ENCODE measurements at places on chromosomes 5 and 9.

- peak; percentile 24 for DNase-seq
Observed at GRCh38 chr9:135907006-135907430, 328 bp downstream of the CAMSAP1 start.

DNA sequence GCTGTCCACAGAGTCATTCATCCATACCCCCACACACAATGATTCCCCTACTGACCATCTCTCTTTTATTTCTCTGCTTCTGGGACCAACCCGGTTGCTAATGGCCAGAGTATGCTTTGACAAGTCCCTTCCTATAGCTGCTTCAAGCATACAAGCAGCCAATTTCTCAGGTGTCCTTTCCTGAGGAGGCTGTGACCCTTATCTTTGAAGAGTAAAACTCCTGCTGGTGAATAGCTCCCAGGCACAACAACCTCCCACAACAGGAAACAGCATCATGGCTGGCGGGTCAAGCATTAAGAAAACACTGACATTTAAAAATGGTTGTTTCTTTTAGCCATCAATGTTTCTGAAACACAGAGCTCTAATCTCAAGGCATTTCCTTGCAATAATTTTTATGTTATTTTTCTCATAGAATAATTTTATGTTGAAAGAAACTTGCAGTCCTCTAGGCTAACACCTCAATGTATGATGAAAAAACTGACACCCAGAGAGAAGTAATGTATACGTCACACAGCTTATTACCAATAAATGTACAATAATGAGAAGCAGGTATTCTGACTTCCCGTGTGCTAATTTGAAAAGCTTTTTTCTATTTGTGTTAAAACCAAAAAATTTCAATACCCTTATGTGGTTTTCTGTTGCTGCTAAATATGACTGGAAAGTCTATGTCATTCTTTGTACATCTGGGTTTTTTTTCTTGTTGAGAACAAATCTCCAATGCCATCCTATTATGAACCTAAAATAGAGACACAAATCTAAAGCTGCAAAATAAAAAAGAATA is 7.5 kb upstream of the PAM start:
- DNase-seq = no peak

GRCh38 chr9:34256104-34256503 is 73.0 kb downstream of the KIF24 start:
- DNase-seq = no peak

DNA sequence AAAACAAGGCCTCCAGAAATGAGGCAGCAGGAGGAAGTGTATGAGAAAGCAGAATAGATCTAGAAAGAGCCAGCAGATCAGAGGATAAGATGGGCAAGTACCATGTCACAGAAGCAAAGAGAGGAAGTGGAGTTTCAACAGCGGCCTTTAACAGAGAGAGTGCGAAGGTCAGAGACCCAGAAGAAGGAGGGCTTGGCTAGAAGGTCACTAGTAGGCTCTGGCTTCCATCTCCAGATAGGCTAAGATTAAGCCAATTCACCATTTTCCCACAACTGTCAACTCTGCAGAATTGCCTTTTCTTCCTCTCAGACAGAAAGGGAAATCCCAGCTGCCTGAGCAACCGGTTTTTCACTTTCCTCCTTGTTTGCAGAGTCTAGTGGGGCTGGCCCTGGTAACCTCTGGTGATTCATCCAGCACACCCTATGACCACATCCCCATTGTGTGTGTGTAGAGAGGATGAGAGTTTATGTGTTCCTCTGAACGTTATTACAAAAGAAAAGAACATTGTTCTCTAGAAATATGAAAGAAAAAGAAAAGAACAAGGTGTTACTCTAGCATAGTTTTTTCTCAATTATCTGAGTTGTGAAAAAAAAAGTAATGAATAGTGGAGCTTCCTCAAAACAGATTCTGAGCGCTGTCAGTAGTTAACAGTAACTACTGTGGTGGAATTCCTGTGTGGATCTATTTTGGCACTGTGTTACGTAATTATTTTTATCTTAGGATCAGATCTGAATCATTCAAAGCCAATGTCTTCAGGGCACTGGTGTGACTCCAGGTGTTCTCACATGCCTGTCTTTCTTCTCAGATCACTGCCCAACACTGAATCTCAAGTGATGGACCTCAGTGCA is 220.4 kb downstream of the ARRDC3 start:
- DNase-seq = peak; percentile 81

GRCh38 chr5:73908395-73908794 is 282.4 kb downstream of the ARHGEF28 start:
- no peak for DNase-seq

DNA sequence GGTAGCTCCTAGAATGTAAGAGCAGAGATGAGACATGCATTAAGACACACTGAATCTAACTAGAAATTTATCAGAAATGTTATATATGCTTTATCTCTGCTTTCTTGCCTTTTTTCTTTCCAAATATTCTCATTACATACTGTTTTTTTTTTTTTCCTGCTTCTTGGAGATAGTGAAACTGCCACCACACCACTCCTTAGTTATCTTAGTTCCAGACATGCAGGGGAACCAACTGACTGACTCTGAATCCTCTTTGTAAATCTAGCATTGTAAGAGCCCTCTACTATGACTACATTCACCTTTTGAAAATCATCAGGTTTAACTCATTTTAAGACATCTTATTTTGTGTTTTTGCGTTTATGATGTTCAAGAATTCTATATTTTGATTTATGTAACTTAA is 181.3 kb upstream of the ST8SIA4 start:
- no peak for DNase-seq

DNA sequence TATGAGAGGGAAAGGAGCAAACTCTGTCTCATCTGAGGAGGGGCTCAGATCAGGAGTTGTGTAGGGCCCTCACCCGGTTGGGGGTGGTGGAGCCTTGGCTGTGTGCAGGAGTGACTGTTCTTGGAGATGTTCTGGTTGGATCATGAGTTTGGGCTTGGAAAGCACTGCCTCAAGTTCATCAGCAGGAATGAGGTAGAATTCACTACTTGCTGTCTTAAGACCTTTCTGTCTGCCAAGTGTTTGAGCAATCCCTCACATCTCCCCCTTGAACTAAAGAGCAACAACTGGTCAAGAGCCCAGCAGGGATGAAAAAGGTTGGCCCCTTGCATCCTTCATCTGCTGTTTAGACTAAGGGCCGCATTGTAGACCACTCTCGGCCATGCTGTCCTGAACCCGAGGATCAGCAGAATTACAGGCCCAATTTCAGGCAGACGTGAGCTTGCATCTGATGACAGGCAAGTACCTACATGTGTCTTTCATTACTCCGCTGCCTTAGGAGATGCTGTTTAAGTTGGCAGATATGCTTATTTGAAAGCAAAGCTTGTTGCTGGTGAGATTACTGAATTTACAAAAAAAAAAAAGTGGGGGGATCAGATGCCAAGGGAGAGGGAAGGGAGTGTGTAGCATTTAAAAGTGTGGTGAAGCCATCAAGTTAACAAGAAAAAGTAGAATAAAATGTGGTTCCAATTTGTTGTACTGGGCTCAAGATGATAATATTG is 36.4 kb downstream of the PIK3R1 start:
- no peak for DNase-seq

DNA sequence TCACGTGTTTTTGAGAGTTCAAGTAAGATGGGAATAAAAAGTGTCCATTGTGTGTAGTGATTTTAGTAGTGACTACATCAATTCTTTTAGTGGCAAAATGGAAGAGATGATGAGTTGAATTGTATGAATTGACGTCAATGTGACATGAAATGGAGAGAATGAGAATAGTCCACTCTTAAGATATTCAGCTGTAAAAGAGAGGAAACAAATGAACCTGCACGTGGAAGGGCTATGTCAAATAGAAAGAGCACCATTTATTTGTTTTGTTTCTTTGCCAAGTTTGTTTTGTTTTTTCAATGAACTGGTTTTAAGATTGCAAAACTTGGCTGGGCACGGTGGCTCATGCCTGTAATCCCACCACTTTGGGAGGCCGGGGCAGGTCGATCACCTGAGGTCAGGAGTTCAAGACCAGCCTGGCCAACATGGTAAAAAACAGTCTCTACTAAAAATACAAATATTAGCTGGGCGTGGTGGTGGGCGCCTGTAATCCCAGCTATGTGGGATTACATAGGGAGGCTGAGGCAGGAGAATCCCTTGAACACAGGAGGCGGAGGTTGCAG is 453.8 kb downstream of the TAF11L14 start:
- no peak for DNase-seq

DNA sequence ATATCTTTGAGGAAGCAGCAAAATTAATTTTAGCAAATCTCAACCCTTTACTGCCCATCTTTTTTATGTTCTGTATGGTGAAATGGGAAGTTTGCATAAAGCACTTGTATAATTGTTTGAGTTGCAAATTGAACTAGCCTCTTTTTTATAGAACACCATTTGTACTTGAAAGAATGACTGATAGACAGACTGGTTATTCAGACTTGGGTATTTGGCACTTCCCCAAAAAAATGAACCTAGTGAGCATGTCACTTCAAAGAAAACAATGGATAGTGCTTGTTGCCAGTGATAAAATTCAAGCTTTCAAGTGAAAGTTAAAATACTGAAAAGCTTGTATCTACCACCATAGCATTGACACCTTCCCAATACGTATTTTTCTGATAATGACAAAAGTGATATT is 115.8 kb downstream of the ERCC6L2 start:
- DNase-seq = no peak

- no peak for DNase-seq
Observed at GRCh38 chr5:62741761-62742160, 163.1 kb downstream of the LRRC70 start.

GRCh38 chr5:170262061-170263045 is 29.6 kb downstream of the C5orf58 start:
- DNase-seq = no peak

DNA sequence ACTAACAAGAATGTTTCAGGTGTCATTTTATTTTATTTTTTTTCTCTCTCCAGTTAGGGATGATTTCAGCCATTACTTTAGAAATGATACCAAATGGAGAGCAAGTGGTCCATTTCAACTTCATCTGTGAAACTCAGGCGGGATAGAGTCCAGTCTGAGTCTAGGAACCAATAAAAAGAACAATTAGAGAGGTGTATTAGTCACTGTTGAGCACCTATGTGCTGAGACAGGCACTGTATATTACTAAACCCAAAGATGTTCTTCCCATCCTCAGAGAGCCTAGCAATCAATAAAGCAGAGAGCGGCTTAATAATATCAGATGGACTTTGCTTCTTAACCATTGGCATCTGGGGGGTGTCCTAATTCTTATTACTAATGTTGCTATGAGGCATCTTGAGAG is 410.3 kb upstream of the SLC24A2 start:
- no peak for DNase-seq

DNA sequence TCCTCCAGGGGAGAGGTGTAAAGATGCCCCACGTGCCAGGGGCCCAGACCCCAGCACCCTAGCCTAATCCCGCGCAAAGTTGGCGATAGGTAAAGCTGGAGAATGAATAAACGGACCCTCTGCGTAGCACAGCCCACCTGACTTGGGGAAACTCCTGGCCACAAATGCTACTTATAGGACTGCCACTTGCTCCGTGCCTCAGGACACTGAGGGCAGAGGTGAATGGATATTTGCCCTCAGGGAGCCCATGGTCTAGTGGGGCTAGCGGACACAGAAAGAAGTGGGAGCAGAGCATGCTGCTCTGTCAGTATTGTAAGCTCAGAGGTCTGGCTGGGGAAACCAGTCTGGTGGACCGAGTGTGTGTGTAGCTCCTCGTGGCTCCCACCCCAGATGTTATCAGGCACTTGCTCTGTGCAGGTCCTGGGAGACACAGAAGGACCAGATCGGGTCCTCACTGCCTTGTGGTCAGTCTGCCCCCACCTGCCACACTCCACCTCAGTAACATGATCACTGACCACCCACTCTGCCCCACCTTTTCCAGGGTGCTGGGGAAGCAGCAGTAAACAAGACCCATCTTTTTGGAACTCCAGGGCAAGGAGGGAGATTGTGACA is 841 bp downstream of the GRK6 start:
- DNase-seq = no peak

GRCh38 chr5:21678526-21678925 is 1174.6 kb downstream of the CDH12 start:
- no peak for DNase-seq

GRCh38 chr5:32031089-32031488 is 143.0 kb downstream of the GOLPH3 start:
- no peak for DNase-seq

- no peak for DNase-seq
Observed at GRCh38 chr9:109755040-109755439, 25.0 kb upstream of the PALM2AKAP2 start.

DNA sequence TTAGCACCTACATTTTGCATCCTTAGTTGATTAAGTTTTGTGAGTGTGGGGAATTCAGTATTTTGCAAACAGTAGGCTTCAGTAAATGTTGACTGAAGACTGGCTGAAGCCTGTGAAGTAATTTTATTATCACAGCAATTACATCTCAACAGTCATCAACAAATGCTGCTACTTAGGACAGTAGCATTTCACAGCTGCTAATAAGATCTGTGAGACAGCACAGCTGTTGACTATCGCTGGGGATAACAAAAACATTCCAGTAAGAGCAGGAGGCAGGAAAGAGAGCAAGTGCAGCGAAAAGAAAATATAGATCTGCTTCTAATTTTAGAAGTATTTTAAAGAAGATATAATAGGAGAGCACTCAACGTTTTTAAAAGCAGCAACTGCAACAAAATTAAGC is 117.3 kb upstream of the FGF10 start:
- DNase-seq = no peak
